ENCODE measurements at places on chromosomes 4 and X.

GRCh38 chrX:15721911-15722310 is 16.2 kb upstream of the CA5B start:
- DNase-seq = no peak

DNA sequence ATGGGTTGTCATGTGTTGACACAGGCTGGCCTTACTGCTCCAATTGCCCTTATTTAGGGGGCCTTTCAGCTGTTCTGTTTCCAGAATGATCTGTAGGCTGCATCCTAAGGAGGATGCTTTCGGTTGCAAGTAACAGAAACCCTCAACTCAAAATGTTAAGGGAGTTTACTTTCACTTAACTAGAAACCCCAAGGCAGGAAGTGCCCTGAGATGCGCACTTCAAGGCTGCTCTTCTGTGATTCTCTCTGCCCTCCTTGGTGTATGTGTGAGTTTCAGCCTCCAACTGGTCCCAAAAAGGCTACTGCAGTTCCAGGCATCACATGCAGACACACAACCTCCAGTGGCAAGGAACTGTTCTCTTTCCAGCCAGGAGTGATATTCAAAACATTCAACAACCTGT is 97.3 kb upstream of the ATP6AP2 start:
- no peak for DNase-seq

DNA sequence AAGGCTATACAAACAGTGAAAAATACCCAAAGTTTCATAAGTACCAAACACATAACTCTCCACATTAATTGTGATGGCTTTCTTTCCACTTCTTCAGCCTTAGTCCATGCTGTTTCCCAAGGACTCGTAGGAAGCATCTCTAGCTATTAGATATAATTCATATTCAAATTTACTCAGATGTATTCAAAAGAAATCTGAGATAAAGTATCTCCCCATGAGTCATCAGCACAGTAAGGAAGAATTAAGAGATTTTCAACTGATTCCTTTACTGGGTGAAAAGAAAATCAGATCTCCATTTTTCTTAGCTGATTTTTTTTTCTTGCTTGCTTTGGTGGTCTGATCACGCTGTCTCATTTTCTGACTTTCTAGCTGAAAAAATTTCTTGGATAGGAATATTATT is 71.7 kb downstream of the MID1 start:
- DNase-seq = no peak

GRCh38 chrX:151970661-151971060 is 3.8 kb downstream of the GABRE start:
- no peak for DNase-seq

- DNase-seq = no peak
Measured at GRCh38 chrX:136159611-136160025, 12.3 kb downstream of the FHL1 start.

- DNase-seq = no peak
Measured at GRCh38 chr4:137688651-137689050, 156.4 kb upstream of the PCDH18 start.

- DNase-seq = no peak
Measured at GRCh38 chr4:127776620-127777019, 5.5 kb upstream of the HSPA4L start.

- DNase-seq = no peak
Measured at GRCh38 chr4:23835774-23836478, 53.9 kb downstream of the PPARGC1A start.

DNA sequence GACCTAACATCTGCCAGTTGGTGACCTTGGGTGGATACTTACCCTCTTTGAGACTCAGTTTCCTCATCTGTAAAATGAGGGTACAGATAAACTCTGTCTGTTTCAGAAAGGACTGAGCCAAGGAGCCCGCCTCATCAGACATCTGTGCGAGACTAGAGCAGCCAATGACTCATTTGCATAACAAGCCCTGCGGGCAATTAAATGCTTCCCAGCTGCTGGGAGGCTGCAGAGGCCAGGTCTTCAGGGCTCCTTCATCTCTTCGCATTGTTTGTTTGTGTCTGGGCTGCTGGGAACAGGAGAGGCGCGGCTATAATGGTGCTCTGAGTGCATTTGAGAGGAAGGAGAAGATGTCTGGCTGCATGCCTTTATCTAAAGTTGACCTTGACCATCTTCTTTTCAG is 85.0 kb downstream of the ADRA2C start:
- DNase-seq = no peak

- no peak for DNase-seq
Measured at GRCh38 chr4:185424905-185425646, 688 bp downstream of the UFSP2 start.

DNA sequence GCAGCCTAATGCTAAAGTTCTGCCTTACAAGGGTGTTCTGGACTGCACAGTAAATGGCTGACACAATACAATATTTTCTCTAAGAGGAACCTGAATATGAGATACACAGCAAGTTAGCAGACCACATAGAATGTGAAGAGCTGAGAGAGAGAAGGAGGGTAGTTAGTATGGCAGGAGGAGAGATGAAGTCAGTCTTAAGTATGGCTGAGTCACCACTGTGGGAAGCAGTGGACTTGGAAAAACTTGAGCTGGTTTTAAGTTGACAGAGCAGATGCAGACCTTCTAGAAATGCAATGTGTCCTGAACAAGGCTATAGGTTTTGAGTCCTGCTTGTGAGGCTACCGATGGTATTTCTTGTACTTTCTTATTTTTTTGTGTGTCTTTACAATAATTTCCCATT is 172.5 kb downstream of the SH2D1A start:
- DNase-seq = no peak

GRCh38 chr4:177444911-177445736 is 2.9 kb upstream of the AGA start:
- DNase-seq = no peak

DNA sequence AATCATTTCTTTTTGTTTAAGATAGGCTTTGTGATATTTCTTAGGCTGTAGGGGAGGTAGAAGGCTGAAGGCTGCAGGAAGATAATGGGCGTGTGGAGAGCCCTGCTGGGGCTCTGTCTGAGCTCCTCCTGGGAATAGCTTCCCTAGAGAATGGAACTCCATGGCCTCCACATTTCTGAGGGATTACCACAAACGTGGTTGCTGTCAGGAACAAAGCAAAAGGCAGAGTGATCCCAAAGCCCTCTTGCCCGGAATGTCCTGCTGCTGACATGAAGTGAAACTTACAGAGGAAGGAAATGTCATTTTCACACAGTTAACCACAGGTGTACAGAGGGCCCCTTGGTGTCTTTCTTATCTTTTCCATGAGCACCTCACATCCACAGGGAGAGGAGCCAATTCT is 89.3 kb downstream of the DDIT4L start:
- DNase-seq = peak; percentile 14

DNA sequence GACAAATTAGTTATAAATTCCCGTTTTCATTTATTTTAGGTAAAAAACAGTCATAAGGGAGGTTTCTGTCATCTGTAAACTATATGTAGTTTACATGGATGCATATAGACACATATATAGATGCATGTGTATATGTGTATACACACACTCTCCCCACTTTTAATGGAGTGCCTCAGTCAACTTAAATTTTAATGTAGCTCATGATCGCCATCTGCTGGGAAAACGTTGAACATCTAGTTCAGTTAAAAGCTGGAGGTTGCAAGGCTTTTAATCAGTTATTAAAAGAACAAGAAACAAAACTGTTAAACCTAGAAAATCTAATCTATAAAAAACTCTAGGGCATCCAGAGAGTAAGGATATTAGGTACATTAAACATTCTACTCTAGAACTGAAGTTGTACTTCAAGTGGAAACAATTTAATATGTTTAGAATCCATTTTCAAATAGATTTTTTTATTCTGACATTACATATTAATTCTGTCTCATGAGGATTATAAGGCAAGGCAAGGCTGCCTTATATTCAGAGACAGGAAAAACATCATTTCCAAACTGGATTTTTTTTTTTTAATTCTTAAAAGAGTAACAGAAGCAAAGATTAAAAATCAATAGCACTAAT is 122.6 kb downstream of the SHISA3 start:
- DNase-seq = peak; percentile 56

DNA sequence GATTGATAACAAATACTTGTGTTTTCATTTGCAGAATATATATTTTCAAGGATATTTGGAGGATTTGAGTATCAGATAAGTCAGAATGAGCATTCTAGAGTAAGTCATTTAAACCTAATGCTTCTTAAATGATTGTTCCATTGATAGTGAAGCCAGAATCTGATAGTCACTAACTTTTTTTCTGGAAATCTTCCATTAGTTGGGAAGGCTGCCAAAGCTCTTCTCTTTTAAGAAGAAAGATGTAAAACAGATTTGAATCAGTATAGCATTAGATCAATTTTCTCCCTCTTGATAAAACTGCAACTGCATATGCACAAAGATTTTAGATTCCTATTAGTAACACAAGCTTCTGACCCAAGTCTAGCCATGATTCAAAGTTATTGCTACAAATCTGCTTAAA is 256.7 kb downstream of the SPOCK3 start:
- no peak for DNase-seq

DNA sequence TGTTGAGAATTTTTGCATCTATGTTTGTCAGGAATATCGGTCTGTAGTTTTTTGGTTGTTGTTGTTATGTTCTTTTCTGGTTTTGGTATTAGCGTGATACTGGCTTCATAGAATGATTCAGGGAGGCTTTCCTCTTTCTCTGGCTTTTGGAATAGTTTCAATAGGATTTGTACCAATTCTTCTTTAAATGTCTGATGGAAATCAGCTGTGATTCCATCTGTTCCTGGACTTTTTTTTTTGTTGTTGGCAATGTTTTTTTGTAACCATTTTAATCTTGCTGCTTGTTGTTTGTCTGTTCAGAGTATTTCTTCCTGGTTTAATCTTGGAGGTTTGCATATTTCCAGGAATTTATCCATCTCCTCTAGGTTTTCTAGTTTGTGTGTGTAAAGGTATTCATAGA is 81.5 kb upstream of the GK2 start:
- no peak for DNase-seq

DNA sequence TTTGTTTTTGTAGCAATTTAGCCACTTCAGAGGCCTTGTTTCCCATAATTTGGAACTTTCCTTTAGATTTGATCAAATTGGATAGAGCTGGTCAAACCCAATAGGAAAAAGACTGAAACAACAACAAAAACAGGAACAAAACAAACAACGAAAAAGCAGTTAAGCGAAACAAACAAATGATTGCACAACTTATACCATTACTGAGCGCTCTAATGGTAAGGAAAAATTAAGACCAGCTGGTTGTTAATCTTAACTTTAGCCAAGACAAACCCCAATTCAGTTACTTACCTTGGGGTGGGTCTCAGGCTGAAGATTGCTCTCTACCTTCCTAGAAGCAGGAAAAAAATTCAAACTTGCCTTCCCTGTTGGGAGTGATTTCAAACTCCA is 38.3 kb downstream of the SPCS3 start:
- no peak for DNase-seq

DNA sequence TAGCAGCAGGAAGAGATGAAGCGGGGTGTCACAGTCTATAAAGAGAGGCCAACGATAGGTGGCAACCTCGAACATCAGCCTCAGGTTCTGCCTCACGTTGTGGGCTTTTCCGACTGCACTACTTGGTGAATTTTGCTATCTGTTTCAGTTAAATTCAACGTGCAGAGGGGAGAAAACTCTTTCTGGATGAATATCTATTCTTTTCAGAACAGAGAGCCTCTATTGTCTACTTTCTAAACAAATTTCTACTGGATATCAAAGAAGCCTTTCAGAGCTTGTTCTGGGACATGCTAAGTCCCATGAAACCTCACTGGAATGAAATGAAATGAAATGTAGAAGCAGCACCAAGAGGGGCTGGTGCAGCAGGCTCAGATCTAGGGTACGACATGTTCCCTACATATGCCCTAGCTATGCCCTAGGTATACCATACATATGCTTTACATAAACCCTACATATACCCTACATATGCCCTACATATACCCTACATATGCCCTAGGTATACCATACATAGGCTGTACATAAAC is 116.5 kb upstream of the TRIM2 start:
- no peak for DNase-seq

DNA sequence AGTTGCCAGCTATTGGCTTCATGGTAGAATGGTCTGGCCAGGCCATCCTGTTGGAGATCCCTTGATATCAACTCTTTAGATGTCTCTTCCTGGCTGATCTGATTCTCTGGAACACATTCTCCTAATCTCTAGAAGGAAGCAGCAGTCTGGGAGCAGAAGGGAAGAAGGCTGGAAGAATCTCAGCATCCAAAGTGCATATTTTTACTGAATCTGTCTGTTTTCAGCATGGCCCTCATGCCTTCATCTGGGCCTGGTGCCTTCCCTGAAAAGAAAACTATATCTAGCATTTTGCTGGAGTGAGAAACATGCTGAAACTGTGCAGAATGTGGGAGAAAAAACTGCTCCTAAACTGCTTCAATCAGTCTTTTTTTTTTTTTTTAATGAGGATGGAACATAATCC is 148.7 kb downstream of the REPS2 start:
- no peak for DNase-seq

- no peak for DNase-seq
Measured at GRCh38 chrX:55787063-55787462, 69.5 kb downstream of the RRAGB start.

DNA sequence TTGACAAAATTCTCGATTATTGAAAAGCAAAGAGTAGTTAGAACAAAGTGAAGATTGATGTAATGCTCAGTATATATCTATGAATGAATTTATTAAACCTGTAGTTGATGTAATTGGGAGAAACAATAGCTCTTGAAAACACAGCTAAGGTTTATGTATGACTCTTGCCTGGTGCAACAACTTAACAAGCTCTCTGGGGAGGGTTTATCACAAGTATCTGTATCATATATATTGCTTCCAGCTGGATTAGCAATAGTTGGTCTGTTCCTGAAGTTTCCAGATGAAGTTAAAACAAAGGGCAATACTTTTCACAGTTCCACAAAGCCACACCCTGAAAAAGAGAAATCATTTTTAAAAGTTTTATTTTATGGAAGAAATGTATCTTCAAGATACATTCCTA is 91.4 kb downstream of the ARSJ start:
- DNase-seq = no peak

DNA sequence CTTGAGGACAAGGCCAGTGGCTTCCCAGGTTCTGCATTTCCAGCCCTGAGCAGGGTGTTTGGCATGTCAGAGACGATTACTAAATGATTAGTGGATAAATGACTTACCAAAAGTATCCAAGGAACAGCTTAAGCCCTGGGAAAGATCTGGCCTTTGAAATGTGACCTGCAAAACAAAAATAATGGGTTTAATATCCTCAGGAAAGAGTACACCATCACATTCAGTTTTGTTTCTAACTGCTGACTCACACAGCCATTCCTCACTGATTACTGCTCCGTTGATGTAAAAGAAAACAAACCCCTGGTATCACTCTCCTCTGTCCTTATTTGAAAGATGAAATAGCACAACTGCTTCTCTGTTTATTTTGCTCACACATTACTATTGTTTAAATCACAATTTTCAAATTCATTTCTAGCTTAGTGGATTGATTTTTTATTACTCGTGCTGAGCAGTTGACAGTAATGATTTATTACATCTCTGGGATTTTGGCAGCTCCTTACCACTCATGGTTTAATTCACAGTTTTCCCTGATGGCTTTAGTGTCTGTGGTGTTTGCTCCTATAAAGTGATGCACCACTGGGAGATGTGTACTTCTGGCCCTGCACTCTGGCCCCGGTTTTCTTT is 117.0 kb downstream of the CBLL2 start:
- no peak for DNase-seq
